ENCODE measurements at places on chromosomes 16 and 17.

- no peak for DNase-seq
Observed at GRCh38 chr17:2883544-2884213, 87.4 kb downstream of the RAP1GAP2 start.

DNA sequence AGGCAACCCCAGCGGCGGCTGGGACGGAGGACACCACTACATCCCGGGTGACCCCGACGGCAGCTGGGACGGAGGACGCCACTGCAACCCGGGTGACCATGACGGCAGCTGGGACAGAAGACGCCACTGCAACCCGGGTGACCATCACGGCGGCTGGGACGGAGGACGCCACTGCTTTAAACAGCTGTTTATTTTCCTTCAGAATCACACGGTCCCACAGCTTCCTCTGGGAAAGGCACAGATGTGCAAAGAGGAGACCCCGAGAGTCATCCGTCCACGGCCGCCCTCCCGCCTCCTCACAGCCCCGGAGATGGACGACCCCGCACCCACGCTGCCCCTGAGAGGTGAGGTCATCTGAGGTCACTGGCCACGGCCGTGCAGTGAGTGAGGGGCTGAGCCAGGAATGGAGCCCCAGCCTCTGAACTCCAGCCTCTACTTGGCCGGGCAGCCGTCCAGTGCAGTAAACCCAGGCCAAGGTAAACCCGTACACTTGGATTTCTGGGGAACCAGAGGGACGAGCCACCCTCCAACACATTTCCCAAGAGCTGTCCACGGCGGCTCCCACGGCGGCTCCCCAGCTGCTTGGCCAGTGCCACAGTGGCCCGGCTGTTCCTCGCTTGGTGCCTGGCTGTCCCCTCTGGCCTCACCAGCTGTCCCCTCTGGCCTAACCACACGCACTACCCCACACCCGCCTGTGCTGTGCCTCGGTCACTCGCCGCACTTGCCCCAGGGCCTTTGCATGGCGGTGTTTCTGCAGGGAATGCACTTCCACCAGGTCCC lies 43.2 kb upstream of the PABPN1L start:
- DNase-seq: no peak

GRCh38 chr16:71426069-71426879 lies 15.6 kb downstream of the TLE7 start:
- DNase-seq: no peak

DNA sequence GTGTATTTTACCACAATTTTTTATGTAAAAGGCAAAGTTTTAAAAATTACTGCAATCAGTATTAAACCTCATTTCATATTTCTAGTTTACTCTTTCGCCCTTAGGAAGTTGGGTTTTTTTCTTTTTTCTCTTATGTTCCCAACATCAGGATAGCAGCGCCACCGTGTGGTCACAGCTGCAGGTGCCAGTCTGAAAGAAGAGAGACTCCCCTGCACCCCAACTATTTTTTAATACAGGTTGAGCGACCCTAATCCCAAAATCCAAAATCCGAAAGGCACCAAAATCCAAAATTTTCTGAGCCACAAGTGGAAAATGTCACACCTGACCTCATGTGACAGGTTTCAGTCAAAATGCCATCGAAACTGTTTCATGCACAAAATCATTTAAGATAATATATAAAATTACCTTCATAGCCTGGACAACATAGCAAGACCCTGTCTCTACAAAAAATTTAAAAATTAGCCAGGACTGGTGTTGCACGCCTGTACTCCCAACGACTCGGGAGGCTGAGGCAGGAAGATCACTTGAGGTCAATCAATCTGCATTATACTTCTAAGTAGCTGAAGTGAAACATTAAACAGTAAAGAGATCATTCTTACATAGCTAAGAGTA lies 21.8 kb upstream of the ASGR2 start:
- DNase-seq: peak; percentile 52
